Activated CD8-positive, alpha-beta T cell treated with anti-CD3 and anti-CD28 coated beads for 36 hours (primary cell): ENCODE measurements at places on chromosomes 3 and 15.

- no peak for DNase-seq
Observed at GRCh38 chr3:58023531-58023930, 15.3 kb downstream of the FLNB start.

GRCh38 chr3:57093971-57094535 is 33.6 kb downstream of the SPATA12 start:
- no peak for DNase-seq

GRCh38 chr3:146128179-146128578 is 32.8 kb downstream of the PLOD2 start:
- no peak for DNase-seq

GRCh38 chr15:94119923-94120775 is 111.2 kb upstream of the MCTP2 start:
- DNase-seq = peak; percentile 70

GRCh38 chr3:168248383-168249204 is 152.9 kb upstream of the GOLIM4 start:
- no peak for DNase-seq

DNA sequence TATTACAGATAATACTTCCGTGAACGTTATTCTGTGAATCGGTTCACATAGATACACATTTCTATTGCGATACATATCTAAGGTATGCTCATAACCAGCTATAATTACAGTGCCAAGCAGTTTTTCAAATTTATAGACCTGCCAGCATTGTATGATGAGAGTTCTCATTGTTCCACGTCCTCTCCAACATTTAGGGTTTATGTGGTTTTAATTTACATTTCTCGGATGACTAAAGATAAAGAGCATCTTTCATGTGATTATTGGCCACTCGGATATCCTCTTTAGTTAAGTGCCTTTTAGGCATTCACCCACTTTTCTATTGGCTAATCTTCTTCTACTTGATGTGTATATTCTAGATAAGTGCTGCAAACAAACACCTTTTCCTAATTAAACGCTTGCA is 134.7 kb upstream of the CCDC54 start:
- DNase-seq = no peak

DNA sequence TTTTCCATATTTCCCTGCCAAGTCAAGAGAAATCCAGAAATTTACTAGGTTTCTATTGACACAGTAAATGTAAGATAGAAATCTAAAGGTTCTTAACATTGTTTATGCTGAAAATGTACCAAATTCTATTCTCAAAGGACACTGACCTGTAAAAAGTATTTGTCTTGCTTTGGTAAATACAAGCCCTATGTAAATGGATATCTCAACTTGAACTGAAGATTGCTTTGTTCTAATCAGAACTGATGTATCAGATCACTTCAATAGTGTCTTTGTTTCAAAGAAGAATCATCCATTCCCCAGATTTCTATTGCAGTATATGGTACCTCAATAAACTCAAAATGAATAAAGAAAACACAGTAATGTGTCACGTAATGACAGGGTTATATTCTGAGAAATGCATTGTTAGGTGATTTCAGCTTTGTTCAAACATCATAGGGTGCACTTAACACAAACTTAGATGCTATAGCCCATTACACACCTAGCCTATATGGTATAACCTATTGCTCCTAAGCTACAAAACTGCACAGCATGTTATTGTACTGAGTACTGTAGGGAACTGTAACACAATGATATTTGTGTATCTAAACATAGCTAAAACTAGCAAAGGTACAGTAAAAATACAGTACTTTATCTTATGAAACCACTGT is 143.5 kb upstream of the NECTIN3 start:
- no peak for DNase-seq

DNA sequence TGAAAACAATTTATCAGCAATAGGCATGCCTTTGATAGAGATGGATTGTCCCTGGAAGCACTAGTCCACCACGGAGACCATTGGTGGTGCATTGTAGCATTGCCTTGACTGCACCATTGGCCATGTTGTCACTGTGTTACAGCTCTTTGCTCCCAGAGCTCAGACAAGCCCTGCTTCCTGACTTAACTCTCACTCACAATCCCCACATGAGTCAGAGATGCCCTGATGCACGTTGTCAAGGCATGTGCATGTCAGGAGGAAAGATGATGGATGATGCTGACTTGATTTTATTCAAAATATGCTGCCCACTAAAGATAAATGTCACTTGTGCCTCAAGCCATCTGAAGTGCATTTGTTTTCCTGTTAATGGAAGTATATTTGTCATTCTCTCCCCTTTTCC is 266.1 kb downstream of the ARRDC4 start:
- DNase-seq = no peak

DNA sequence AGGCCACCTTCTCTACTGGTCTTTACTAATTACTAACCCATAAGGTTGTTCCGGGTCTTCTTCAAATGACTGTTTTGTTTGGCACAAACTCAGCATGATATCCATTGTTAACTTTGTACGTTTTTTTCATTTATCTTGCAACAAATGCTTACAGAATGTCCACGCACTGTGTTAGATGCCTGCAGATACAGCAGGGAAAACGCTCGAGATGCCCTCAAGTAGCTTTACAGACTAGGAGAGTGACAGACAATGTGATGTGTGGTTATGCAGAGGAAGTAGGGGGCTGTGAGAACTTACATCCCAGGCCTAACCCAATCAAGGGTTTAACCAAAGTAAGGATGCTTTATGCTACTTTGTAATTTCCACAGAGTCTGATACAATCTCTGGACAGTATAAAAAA is 949 bp upstream of the RFC4 start:
- peak; percentile 41 for DNase-seq

DNA sequence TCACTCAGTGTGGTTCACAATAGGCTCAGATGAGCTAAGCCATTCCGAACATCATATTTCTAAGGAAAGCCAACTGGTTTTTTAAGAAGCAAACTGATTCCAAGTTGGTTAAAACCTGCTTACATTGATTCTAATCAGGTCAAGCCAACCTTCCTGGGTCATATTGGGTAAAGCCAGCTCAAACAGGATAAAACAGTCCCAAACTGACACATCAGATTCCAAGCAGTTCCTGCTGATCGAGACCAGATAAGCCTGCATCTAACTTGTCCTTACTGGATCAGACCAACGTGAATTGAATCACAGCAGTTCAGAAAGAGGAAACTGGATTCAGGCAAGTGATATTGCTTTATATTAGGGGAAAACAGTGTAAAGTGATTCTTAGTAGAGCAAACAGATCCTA is 18.6 kb upstream of the THSD4 start:
- no peak for DNase-seq

- peak; percentile 60 for DNase-seq
Observed at GRCh38 chr15:77650265-77650664, 17.6 kb upstream of the LINGO1 start.

GRCh38 chr15:81113861-81114291 is 20.2 kb upstream of the CFAP161 start:
- no peak for DNase-seq

GRCh38 chr3:187978433-187979011 is 175.4 kb upstream of the LPP start:
- no peak for DNase-seq

GRCh38 chr3:150097588-150097890 is 126.8 kb upstream of the PFN2 start:
- DNase-seq = peak; percentile 6

GRCh38 chr15:74499366-74499765 is 38.4 kb upstream of the UBL7 start:
- DNase-seq = no peak

- no peak for DNase-seq
Observed at GRCh38 chr3:47476644-47477199, 981 bp upstream of the SCAP start.

- DNase-seq = no peak
Observed at GRCh38 chr3:129558772-129559564, 16.0 kb downstream of the H1-8 start.

DNA sequence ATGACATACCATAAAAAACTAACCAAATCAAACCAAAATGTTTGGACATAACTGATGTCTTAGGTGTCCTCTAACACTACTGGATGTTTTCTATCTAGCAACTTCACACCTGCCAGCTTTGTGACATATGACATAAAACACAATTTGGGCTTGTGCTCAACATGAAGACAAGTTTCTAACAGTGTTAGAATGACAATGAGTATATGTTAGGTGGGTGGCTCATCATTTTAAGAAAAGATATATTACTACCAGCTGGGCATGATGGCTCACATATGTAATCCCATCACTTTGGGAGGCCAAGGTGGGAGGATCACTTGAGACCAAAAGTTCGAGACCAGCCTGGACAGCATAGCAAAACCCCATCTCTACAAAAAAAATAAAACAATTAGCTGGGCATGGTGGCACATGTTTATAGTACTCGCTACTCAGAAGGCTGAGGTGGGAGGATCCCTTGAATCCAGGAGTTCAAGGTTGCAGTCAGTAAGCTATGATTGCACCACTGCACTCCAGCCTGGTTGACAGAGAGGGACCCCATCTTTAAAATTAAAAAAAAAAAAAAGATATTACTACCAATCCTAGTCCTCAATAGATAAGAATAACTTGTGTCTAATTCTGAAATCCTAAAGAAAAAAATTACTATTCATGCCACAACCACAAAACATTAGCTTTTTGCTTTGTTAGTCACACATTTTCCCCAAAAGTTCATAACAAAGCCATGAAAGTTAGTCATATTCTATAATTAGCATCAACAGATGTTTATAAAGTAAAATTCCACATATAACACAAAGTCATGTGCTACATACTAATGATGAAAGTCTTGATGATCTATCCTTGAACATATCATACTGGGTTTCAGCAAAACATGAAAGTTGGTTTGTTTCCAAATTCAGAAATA is 59.9 kb downstream of the LRRFIP2 start:
- no peak for DNase-seq

DNA sequence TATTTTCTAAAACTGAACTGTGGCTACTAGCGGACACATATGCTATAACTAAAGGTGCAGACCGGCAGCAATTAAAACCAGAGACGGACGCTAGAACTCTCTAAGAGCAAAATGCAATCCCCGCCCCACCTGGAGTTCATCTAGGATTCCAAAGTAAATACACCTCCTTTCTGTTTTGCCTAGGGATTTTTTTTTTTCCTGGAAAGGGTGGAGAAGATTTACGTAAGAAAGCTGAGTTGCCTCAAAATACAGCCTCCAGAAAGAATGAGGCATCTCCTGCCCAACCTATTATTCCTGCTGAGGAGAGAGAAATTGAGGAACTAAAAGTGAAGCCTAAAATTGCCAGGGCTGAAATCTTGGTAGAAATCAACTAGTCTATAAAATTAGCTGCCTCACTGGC is 150.2 kb downstream of the TP63 start:
- DNase-seq = no peak

GRCh38 chr3:138936741-138937689 is 9.9 kb downstream of the FOXL2 start:
- no peak for DNase-seq

GRCh38 chr15:85284497-85284896 is 95.9 kb upstream of the AKAP13 start:
- DNase-seq = no peak

DNA sequence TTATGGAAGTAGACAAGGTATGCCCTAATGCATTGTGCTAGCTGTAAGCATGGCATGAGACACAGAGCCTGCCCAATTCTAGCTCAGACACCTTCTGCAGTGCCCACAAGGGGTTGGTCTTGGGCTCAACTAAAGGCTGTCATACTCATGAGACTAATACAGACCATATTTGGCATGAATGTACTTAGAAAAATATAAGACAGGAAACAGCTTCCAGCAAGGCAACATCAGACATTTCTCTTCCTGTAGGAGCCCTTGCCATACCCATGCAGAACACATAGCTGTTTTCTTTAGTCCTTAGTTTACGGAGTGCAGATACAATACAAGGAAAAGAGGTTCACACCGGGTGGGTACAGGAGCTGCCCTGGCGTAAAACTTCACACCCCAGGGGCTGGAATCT is 30.5 kb upstream of the NR1I2 start:
- DNase-seq = no peak

GRCh38 chr3:128334086-128334645 is 132.5 kb downstream of the DNAJB8 start:
- DNase-seq = no peak

GRCh38 chr15:101533371-101534140 is 44.0 kb upstream of the PCSK6 start:
- DNase-seq = no peak

DNA sequence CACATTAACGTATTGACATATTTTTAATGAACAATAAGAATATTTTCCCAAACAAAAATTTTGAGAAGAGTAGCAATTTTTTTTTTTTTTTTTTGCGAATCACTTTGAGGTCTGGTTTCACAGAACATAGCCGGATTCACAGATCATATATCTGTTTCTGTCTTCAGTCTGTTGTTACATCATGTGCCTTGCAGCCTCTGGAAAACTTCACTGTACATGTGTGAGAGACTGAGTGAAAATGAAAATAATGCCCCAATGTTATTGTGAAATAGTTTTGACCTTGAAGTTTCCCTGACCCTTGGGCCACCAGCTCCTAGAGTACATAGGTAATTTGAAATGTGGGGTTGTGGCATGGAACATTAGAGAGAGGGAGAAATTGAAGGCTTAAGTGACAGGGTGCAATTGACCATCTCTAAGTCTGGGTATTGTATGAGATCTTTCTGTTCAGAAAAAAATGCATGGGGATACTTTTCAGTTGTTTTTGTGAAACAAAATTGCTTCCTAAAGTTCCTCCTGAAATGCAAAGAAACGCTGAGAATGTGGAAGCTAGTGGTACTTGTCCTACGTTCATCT is 14.0 kb downstream of the ITPR1 start:
- DNase-seq = no peak

- no peak for DNase-seq
Observed at GRCh38 chr3:25973122-25973521, 183.2 kb downstream of the OXSM start.

DNA sequence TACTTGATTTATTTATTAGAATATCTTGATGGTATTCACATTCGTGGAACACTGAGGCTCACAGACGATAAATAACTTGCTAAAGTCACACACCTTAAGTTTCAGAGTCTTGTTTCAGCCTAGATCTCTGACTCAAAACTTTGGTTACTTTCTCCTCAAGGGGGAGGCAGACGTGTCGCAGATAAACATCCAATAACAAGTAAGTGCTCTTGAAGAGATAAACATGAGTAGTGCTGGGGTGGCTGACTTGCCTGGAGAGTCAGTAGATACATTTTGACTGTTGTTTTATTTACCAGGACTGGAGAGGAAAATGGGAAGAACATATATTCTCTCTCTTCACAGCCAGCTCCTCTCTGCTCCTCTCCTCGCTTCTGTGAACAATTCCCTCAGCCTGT is 31.3 kb downstream of the FBXO45 start:
- no peak for DNase-seq
